T47D (cell line): ENCODE measurements at places on chromosomes 13 and 19.
A peak's percentile ranks its signal among the peaks of the same experiment; 100 is the strongest.

DNA sequence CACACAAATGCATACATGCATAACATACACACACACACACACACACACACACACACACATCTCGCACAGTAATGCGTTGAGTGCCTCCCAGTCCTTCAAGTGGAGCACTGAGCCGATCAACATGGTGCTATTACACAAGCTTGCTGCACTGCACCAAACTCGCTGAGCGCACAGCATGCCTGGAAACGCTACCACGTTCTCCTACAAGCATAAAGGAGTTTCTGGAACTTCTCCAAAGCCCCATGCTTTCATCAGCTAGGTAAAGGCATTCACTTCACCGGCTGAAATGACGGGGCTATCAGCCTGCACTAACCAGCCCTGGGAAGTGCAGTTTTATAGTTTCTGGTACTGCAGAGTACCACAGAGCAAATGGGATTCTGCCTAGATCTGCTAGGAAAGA lies 92.7 kb downstream of the FGF14 start:
- no peak for DNase-seq

- peak; percentile 41 for DNase-seq
These were observed 12.7 kb downstream of the FARP1 start for GRCh38 chr13:98155475-98156109.

DNA sequence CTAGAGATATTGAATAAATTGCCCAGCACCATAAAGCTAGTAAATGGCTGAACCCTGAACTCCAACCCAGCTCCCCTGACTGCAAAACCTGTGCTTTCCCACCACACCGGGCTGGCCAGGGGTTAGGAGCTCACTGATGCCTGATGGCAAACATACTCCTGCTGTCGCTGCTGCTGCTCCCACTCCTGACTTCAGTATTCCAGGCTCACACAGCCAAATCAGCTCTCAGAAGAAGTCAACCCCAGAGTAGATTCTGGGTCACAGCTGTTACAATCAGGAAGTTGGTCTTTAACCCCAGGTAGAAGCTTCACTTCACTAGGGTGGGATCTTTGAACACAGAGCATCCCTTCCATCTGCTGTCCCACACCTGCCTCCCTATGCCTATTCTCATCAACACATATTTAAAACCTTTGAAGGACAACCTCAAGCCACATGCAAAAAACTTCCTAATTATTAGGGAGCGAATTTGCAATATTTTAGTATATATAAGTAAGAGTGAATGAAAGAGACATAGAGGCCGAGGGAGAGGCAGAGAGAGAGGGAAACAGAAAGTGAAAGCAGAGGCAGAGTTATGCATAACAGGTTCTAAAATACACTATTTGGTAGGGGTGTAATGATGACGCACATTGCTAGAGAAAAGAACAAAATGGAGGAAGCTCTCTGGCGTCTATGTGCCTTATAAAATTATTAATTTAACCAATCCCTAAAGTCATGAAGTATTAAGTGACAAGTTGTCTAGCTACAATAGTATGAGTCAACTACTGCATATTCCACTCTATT lies 99.4 kb upstream of the SERP2 start:
- DNase-seq, result peak; percentile 11

- DNase-seq, result no peak
These were observed 4.0 kb downstream of the LSM7 start for GRCh38 chr19:2324220-2324948.

GRCh38 chr19:49442771-49443365 lies 1.5 kb upstream of the SLC17A7 start:
- DNase-seq, result peak; percentile 78

- no peak for DNase-seq
These were observed 130.6 kb upstream of the SOX1 start for GRCh38 chr13:111936267-111936925.

DNA sequence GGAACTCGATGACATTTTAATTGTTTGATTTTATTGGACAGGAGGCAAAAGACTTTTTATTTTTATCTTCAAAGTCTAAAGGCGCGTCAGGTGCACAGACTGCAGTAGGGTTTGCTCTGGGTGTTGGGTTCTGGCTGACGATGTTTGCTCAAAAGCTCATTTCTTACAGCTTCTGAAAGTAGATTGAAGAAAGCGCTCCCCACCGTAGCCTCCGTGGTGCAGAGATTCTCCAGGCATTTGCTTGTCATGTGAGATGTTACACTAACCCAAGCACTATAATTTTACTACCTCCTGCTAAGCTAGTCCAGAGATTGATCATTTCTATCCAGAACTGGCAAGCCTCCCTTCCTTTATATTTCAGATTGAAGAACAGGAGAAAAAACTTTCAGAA lies 14.5 kb upstream of the ATP11A start:
- no peak for DNase-seq
